ENCODE measurements at places on chromosomes 2 and 18.

GRCh38 chr2:26195040-26195984, 22.4 kb downstream of the GAREM2 start:
- DNase-seq: no peak

GRCh38 chr2:112996635-112997034, 8.6 kb upstream of the IL36A start:
- no peak for DNase-seq

GRCh38 chr2:31319406-31320175, 85.6 kb downstream of the EHD3 start:
- DNase-seq: peak; percentile 53

GRCh38 chr2:145075454-145076062, 555.6 kb upstream of the ZEB2 start:
- DNase-seq: no peak

DNA sequence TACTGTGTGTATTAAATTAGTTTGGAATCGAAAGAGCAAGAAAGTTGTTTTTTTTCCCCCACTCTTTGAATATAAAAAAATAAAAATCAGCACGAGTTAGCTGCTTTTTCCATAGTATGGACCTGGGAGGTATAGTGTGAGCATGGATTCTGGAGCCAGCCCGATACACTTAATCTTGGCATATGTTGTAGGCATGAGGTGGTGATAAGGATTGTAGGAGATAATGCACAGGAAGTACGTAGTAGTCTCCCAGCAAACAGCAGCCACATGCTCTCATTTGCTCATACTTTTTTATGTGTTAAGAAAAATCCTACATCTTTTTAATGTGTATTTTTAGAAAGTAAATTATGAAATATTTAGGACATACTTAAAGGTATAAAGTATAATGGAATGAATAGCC, 2.1 kb upstream of the DNAJC27 start:
- peak; percentile 50 for DNase-seq

DNA sequence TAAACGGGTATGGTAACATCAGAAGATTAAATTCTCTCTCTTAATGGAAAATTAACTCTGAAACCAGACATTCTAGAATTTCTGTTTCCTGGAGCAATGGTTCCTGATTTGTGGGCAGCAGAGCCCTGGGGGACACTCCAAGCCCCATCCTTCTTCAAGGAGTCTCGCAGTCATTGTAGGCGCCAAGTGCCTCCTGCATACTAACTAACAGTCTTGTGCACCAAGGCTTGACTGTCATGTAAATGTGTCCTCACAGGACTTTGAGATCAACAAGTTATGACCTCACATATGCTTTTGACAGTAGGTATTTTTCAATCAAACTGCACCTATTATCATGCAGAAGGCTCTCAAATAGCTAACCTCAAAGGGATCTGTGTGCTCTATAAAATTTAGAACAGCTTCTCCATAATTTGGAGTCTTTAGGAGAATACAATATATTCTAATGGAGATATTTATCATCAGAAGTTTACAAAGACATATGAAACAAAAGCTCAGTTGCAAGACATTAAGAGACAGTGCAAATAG, 52.1 kb upstream of the COPS8 start:
- no peak for DNase-seq

- peak; percentile 19 for DNase-seq
Observed at GRCh38 chr2:163132850-163133249, 294.3 kb upstream of the KCNH7 start.

DNA sequence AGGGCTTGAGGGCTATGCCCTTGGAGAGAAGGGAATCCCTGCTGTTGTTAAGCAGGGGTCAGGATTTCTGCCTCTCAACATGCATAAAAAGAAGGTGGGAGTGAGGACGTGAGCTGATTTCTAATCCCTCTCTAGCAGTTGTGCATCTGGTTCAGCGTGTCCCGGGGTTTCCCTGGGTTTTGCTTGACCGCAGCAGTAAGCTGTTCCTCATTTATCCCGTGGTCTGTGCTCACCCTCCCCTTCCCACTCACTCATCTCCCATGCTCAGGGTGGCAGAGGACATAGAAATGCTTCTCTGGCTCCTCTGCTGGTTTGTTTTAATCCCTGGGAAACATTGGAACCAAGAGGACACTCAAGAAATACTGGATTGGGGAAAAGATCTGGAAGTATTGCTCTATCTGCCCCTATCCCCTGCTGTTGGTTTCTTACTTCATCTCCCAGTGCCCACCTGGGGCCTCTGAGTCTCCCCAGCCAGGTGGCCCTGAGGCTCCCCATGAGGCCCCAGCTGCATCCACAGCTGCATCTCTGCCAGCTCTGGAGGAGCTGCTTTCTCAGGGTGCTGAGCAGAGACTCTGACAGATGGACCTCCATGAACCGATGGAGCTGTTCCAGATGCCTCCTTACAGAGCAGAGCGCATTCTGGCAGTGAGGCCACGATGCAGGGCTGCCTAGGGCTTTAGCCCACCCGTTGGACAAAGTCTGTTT, 36.1 kb downstream of the TET3 start:
- no peak for DNase-seq

GRCh38 chr2:11812466-11813248, 66.2 kb downstream of the LPIN1 start:
- DNase-seq: no peak

DNA sequence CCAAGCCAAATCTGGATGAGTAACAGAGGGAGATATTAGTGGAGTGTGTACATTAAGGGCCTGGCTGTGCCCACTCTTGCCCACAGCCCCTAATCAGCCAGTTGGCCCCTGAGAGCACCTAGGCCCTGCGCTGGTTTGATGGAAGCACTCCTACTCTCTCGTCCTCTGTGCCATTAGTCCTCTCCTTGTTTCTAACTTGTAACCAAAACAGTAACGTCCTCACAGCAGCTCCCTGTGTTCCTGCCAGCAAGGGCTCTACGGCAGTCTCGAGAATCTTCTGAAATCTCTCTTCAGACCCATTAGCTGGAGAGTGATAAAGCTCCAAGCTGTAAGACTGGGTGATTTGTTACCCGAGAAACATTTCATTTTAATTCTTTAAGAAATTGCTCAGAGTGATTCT, 76.1 kb downstream of the LRRC30 start:
- no peak for DNase-seq

GRCh38 chr2:118982039-118982438, 40.0 kb downstream of the MARCO start:
- no peak for DNase-seq

GRCh38 chr2:108367561-108368175, 10.1 kb upstream of the SULT1C4 start:
- no peak for DNase-seq

DNA sequence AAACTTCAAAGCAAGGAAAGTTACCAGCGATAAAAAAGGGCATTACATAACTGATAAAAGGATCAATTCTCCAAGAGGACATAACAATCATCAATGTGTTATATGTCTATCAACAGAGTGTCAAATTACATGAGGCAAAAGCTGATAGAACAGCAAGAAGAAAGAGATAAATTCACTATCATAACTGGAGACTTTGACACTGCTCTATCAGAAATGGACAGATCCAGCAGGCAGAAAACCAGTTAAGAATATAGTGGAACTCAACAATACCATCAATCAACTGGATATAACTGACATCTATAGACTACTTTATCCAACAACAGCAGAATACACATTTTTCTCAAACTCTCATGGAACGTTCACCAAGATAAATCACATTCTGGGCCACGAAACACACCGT, 65.0 kb downstream of the ROCK2 start:
- no peak for DNase-seq

GRCh38 chr2:23586741-23587306, 201.8 kb downstream of the KLHL29 start:
- no peak for DNase-seq

DNA sequence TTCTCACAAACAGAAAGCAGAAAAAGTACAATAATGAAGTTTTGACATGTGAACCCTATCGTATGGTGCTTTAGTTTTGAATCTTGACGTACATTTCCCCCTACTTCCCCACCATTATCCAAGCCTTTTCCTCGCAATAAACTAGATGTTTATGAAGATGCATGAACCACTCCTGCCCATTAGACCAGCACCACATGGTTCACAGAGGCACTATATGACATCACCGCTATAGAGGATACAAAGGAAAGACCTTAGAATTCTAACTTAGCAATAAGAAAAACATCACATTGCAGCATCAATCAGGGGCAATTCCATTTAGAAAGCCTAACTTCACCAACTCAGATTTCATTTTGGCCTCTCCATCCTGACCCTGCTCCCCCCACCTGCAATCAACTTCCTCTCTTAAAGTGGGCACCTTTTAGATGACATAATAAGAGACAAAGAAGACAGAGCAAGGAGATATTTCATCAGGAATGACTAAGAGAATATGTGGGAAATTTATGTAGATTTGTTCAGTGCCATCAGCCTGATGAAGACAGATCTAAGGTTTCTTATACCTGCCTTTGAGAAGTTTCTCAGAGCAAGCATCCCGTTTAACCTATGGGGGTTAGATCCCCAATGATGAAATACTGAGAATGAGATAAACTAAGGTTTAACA, 124.9 kb downstream of the PIGN start:
- no peak for DNase-seq

- no peak for DNase-seq
Observed at GRCh38 chr18:37538526-37539205, 26.9 kb downstream of the CELF4 start.

Measured in cardiac fibroblast (primary cell).